Fibroblast of the conjunctiva (primary cell): ENCODE measurements at places on chromosomes 7 and 10.

DNA sequence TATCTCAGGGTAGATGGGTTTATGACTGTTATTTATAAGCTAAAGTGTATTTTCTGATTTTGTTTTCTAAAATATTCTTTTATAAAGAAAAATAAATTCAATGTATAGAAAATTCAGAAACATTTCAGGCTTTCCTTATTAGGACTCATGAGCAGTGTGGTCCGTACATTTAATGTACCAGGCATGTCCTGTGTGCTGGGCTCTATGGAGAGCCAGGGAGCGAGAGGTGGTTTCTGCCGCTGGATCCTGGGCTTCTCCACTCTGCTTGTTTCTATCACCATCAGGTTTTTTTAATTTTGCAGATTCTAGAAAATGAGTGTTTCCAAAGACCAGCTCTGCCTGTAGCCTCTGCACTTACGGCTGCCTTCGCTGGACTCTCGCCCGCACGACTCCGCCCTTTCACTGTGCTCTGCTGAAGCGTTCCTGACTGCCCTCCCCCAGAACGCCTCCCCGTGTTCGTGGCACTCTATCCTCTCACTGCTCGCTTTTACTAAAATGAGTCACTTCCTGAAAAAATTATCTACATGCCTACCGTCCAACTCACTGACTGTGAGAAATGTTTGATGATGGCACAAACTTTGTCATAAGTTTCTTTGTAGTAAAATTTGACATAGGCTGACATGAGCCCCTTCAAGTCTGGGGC lies 188.5 kb downstream of the ZMYND11 start:
- peak; percentile 92 for DNase-seq

DNA sequence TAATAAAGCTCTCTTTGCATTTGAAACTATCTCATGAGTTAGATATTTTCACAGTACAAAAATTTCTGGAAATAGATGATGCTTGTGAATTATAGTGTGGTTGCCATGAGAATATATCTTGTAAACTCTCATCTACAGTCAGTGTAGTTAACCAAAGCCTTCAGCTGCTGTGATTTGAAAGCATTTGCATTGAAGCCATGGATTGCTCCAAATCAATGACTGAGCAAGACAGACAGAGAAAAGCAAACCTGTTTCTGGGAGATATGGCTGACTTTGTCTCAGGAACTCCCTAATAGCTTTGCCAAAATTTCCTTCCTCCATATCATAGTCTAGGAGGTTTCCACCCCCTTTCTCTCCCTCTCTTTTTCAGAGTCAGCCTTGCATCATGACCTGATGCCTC lies 955.3 kb downstream of the REEP3 start:
- no peak for DNase-seq

DNA sequence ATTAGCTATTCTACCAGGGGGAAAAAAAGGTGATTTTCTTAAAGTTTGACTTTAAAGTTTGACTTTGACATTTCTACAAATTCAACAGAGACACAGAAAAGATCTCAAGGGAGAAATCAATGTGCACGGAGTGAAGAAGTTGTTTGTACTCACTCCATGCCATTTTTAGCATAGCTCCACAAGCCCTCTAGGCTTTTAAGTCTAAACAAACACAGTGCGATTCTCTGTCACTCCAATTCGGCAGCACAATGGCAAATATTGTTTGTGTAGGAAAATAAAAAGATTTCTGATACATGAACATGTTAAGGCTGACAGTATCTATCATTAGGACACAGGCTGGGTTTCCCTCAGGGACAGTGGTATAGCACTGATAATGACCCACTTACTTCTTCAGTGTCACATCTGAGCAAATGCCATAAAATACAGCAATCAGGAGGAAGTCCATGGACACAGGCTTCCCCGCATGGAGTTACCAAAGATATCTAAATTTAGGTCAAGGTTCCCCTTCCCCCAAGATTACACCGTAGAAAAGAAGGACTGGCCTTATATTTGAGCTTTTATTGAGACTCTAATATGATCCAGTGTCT lies 28.0 kb downstream of the GSAP start:
- DNase-seq: no peak

- no peak for DNase-seq
These were observed 366.4 kb downstream of the SEMA3D start for GRCh38 chr7:84820481-84820880.

GRCh38 chr10:5574642-5575131 lies 49.9 kb downstream of the CALML3 start:
- no peak for DNase-seq

GRCh38 chr7:44116789-44117666 lies 6.3 kb downstream of the POLD2 start:
- DNase-seq: no peak

DNA sequence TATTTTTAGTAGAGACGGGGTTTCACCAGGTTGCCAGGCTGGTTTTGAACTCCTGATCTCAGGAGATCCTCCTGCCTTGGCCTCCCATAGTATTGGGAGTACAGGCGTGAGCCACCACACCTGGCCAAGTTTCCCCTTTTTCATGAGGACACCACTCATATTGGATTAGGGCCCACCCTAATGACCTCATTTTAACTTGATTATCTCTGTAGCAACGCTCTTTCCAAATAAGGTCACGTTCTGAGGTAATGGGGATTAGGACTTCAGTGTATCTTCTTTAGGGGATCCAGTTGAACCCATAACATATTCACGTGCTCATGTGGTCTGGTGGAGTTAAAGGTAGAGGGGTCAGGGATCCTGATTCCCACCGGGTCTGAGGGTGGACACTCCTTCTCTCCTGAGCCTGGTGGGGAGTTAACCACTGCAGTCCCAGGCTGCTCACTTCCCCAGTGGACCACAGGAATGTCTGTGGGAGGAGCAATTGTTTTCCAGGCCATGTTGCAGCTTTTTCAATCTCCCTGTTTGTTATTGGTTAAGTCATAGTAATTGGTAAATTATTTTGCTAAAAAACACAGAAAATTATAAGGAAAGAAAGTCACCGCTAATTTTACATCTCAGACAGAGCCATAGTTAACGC lies 130.5 kb downstream of the GRK5 start:
- DNase-seq: no peak

GRCh38 chr7:35747611-35748010 lies 52.7 kb upstream of the HERPUD2 start:
- no peak for DNase-seq

GRCh38 chr7:2517026-2517425 lies 2.5 kb upstream of the LFNG start:
- DNase-seq: peak; percentile 51

DNA sequence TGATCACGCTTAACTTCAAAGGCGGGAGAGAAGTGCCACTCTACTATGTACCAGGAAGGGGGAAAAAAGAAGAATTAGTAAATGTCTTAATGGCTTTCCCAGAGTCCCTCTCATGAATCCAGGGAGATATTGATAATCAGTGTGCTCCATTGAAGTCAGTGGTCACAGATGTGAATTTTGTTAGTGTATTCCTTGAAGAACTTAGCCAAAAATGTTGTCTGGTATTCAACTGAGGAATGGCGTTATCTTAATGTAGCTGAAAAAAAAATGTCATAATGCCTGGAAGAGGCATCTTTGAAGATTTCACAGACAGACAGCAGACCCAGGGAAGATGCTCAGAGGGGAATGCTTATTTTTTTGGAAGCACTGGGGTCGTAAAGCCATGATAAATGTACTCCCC lies 250.4 kb downstream of the WDR11 start:
- DNase-seq: no peak

DNA sequence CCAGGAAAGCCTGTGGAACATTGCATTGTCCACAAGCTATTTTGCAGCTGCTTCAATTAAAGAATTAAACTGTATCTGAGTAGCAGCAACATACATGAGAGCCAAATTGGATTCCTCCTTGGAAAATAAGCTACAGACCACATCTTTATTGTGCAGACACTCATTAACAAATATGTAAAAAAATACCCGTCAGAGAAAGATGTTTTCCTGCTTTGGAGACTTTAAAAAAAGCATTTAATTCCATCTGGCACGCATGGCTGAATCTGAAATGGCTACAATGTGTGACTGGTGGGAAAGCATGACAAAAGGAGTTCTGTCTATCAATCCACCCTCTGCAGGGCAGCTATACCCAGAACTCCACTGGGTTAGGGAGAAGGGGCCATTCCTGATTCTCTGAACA lies 73.1 kb upstream of the HPS1 start:
- no peak for DNase-seq

DNA sequence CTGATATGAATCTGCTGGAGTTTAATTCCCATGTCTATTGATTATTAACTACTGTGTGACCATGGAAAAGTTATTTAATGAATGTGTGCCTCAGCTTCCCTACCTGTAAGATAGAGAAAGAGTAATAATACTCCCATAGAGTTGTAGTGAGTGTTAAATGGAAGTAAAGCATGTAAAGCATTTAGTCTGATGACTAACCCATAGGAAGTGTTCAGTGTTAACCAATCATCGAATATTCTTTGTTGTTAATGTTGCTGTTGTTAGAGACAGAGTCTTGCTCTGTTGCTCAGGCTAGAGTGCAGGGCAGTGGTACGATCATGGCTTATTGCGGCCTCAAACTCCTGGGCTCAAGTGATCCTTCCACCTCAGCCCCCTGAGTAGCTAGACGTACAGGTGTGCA lies 36.2 kb upstream of the CCDC6 start:
- DNase-seq: no peak
